CD4-positive, alpha-beta T cell treated with Interferon gamma for 1 hour (primary cell): ENCODE measurements at places on chromosomes 5 and 9.

GRCh38 chr5:178114325-178115135, 1.2 kb downstream of the N4BP3 start:
- DNase-seq: peak; percentile 65

- no peak for DNase-seq
Measured at GRCh38 chr9:98318834-98319478, 63.5 kb upstream of the TBC1D2 start.

DNA sequence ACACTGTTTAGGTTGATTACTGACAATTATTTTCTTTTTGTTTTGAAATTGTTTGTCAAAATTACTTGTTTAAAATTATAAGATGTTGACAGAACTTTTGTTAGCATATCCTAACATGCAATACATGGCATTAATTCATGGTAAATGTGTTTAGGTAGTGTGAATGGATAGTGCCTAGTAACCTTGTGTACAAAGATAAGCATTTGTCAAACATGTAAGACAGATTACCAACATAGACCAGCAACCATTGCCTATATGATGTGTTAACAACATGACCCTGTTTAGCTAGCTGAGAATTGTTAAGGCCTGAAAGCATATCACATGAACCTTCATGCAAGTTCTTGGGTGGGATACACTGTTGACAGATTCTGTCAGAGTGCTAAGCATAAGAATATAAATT, 13.4 kb downstream of the MAN2A1 start:
- no peak for DNase-seq

DNA sequence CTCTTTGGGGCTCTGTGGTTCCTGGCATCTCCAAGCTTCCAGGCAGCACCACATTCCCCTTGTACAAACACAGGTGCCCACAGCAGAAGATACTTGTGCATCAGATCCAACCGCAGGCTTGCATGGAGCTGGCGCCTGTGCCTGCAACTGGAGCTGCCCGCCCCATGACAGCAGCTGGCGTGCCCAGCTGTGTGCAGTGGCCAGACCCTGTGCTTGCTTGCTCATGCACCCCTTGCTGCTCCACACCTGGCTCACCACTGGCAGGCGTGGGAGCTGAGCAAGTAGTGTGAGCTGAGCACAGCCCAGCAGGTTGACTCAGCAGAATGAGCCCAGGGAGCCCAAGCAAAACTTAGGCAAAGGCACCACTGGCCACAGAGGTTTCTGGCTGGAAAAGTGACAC, 84.4 kb upstream of the STARD4 start:
- no peak for DNase-seq

GRCh38 chr5:68012429-68012828, 203.1 kb upstream of the PIK3R1 start:
- no peak for DNase-seq

- DNase-seq: no peak
Measured at GRCh38 chr5:33852319-33852718, 39.5 kb downstream of the ADAMTS12 start.

GRCh38 chr5:66538126-66538525, 58.1 kb upstream of the MAST4 start:
- DNase-seq: no peak

- no peak for DNase-seq
Measured at GRCh38 chr5:6397536-6398269, 19.4 kb upstream of the MED10 start.
